Stimulated activated CD8-positive, alpha-beta memory T cell treated with anti-CD3 and anti-CD28 coated beads, Interleukin-15, amount 100 ng/mL, for 1 hour (primary cell): ENCODE measurements at places on chromosomes 3 and 15.

DNA sequence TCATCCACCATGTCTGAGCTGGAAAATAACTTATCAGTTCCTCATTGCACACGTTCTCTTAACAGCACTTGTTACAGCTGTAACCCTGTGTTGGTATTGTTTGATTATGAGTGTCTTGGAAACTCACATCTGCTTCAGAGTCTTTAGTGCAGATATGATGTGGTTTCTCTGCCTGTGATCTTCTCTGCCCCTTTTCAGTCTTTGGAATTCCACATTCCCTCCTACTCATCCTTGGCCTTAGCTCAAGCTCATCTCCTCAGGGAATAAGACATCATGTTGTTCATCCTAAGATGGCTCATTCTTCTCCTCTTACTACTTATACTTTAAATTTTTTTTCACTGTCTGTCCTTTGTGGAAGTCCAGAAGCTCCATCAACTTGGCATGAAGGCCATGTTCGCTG is 77.7 kb downstream of the SYNPR start:
- DNase-seq = no peak

DNA sequence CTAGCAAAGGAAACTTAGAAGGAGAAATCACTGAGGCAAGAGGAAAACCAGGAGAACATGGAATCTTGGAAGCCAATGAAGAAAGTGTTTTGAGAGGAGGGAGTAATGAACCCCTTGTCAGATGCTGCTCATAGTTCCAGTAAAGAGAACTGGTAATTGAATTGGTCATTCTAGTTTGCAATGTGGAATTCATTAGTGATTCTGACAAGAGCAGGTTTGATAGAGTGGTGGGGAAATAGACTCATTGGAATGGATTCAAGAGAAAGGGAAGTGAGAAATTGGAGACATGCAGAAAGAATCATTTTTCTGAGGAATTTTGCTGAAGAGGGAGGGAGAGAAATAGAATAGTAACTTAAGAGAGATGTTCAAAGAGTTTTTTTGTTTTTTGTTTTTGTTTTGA is 21.0 kb downstream of the GLCE start:
- DNase-seq = no peak

- DNase-seq = no peak
Observed at GRCh38 chr3:62873761-62874710, 1.2 kb downstream of the CADPS start.

GRCh38 chr3:99607151-99607550 is 31.2 kb upstream of the COL8A1 start:
- DNase-seq = no peak

DNA sequence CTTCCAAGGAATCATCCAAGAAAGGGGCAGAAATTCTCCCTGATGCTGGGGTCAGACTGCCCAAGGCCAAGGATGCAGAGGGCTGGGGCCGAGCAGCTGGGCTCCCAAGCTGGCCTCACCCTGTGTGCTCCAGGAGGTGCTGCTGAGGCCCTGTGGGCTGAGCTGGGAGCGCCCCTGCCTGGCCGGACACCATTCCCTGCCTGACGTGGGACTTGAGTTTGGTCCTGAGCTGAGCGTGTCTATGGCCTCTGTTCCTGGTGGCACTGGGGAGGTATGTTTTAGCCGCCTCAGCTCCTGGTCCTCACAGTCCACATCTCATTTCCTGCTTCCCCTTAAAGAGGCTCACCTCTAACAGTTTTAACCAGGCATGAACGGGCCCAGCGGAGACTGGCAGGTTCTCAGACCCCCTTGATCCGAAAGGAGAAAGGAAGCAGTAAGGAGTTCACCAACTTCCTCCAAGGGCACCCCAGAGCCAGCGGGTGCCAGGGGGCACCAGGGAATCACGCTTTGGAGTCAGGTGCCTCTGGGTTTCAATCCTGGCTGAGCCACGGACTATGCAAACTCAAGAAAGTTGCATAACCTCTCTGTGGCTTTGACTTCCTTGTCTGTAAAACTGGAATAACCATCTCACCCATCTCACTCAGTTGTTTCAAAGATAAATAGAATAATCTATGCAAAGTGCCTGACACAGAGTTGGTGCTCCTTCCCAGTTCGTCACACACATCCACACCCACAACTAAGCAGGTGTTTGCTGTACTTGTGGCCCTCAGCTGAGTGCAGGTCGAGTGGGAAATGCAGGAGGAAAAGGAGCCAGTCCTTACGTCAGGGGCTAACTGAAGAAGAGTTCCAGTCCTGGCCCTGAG is 48.6 kb downstream of the SLC12A8 start:
- no peak for DNase-seq

- DNase-seq = no peak
Observed at GRCh38 chr15:91872356-91873137, 19.0 kb downstream of the SLCO3A1 start.

- DNase-seq = no peak
Observed at GRCh38 chr3:141499965-141500364, 13.1 kb downstream of the RASA2 start.

DNA sequence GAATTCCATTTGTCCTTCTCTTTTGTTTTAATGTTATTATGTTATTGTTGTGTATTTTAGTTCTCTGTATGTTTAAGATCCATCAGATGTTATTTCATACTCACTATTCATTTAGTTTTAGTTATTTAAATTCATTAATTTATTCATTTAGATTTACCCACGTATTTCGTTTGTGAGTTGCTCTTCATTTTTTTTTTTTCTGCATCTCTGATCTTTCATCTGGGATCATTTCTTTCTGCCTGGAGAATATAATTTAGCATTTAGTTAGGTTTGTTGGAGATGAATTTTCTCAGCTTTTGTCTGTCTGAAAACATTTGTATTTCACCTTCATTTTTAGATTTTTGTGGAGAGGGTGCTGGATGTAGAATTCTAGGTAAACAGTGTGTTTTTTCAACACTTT is 12.9 kb downstream of the NEO1 start:
- DNase-seq = no peak

DNA sequence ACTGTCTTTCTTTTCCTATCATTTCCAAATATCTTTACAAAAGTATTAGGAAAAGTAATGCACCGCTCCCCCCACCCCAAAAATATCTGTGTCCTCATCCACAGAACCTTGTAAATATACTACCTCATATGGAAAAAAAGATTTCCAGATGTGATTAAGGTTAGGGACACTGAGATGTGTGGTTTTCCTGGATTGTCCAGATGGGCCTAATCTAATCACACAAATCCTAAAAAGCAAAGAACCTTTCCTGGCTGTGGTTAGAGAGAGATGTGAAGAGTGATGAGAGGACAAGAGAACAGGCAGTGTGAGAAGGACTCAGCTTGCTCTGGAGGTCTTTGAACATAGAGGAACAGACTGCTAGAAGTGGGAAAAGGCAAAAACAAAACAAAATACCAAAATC is 77.7 kb downstream of the ROBO1 start:
- DNase-seq = no peak

DNA sequence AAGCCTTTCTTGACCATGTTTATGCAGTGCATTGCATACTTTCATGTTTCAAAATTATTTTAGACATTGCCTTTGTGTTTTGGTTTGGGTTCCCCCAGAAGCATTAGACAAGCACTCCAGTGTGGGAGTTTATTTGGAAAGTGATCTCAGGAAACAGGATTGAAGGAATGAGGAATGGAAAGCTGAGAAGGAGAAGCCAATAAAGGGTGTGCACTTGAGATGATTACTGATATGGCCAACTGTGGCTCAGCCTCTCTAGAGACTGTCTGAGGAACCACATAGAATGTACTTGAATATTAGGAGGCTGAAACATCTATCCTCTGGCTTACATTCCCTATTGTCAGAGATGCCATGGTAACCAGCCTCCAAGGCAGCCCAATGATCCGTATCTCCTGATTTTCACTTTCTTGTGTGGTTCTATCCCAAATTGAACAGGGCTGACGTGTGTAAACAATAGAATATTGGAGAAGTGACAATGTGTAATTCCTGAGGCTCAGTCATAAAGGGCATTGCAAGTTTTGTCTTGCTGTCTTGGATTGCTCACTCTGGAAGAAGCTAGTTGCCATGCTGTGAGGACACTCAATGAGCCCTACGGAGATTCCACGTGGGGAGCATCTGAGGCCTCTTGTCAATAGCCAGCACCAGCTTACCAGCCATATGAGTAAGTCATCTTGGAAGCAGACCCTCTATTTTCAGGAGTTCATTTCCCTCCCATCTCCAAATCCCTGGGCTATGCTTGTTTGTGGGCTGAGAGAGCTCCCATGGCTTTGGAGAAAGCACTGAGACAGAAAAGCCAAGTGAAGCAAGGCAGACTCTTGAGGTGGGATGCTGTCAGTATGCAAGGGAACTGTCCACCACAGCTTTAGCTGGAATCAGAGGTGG is 84.7 kb downstream of the SCN11A start:
- no peak for DNase-seq

DNA sequence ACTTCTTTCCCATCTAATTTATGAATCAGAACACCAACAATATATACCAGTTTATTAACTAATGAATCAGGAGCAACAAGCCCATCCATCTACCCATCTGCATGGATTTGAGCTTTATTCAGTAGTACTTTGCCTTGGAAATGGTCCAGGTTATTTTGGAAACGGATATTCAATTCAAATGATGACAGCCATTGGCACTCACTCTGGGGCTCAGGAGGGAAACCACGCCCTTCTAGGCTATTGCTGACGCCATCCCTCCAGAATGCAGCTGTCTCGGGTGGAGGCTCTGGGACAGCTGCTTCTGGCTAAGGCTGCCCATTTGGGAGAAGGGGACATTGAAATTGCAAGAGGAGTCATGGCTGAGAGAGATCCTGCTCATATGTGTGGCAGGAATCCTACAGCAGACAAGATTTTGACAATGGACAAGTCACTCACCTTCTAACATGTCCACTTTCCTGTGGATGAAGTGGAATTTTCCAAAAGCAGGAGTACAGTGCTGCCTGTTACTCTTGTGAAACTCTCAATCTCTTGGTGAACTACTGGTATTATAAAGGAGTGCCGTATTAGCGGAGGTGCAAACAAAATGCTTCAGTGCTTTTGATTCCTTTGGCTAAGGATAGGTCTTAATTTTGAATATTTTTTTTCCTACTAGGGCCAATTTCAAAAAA is 29.3 kb upstream of the TRAK1 start:
- DNase-seq = no peak

GRCh38 chr3:177601152-177601551 is 403.9 kb upstream of the TBL1XR1 start:
- DNase-seq = no peak

DNA sequence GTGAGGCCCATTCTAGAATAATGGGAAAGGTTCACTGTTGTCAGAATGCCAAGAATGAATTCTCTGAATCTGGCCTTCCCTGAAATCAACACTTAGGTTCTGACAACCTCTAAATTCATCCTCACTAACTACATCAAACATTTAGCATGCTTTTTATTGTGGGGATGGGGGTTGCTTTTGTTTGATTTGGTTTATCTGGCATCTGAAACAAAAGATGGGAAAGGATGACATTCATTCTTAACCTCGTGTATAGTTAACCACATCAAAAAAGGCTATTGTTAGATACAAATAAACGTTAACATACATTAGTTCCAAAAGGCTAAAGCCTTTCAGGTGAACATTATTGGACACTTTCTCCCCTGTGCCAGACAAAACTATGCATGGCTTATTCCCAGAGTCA is 357.3 kb downstream of the FHIT start:
- DNase-seq = no peak

DNA sequence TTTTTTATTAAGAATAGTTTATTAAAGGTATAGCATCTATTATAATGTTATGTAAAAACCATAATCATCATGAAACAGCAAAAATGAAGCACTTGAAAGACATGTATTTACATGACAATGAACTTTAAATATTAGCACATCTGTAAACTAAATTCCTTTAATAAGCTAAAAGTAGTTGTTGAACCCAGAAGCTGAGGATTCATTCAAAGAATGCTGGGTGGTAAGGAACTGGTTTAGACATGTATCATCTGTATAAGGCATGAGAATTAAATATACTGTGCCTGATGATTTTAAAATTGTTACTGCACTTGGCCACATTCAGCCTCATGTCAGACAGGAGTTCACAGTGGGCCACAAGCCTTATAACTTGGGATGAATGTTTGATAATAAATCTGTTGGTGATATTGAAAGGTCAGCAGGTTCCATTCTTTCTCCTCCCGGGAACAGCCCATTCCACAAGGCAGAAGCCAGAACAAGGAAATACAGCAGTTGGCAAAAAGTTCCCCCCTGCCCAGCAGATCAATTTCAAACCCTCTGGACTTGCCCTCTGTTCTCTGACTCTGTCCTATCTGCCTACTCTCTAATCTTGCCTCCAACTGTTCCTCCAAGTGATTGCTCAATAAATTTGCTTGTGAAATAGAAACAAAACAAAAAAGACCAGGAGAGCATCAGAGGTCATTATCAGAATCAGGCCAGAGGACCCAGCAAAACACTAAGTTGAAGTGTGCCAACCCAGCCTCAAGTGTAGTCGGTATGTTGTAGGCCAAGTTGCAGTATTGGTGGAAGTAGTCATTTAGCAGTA is 49.8 kb upstream of the TEX264 start:
- no peak for DNase-seq

DNA sequence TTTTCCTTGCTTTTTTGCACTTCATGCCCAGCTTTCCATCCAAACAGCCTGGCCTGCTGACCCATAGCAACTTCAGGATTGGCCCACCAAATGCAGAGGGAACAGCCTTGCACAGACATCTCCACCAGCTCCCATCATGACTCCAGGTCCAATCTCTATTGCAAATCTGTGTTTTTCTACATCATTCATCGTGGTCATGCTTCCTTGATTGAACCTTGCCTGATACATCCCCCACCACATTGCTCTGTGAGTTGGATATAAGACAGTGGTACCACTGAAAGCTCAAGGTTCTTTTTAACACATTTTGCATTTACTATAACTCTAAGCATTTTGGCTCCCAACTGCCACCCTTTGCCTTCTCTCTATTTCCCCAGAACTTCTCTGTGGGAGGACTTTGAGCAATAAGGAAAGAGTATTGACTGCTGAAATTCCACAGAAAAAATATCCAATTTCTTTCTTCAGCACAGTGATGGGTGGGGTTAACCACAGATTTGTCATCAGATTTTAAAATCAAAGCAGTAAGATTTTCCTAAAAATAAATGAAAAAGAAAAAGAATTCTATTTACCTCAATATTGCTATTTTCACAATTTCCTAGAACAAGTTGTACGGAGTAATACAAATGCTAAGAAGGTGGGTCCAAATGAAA is 114.6 kb upstream of the GALNT15 start:
- DNase-seq = no peak

DNA sequence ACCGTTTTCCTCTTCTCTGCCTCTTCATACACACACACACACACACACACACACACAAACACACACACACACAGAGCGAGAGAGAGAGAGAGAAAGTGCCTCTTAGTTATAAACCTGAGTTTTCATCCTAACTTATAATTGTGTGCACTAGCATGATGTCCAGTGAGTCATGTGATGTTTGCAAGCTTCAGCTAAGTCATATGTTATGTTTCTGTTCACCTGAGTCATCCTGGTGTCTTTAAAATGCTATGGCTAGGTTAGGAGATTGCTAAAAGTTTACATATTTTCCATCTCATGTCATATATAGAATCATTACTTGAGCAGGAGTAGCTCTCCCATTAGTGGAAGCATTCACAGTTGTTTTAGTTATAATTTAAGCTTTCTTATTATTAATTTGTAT is 155.8 kb downstream of the EPHA6 start:
- DNase-seq = no peak
